ENCODE measurements at places on chromosomes 1 and 21.

DNA sequence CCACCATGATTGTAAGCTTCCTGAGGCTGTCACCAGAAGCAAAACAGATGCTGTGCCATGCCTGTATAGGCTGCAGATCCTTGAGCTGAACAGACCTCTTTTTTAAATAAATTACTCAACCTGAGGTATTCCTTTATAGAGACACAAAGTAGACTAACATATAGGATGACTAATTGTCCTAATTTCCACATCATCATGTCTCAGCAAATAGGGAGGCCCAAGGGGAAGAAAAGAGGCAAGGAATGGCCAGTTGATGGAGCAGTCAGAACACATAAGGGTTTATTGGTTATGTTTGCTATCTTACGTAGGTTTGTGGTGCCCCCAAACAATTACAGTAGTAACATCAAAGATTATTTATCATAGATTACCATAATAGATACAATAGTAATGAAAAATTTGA lies 126.2 kb downstream of the RASAL2 start:
- no peak for DNase-seq

GRCh38 chr1:45953934-45954847 lies 150.8 kb downstream of the MAST2 start:
- no peak for DNase-seq

- DNase-seq, result no peak
Measured at GRCh38 chr1:66315671-66316070, 218.3 kb upstream of the SGIP1 start.

DNA sequence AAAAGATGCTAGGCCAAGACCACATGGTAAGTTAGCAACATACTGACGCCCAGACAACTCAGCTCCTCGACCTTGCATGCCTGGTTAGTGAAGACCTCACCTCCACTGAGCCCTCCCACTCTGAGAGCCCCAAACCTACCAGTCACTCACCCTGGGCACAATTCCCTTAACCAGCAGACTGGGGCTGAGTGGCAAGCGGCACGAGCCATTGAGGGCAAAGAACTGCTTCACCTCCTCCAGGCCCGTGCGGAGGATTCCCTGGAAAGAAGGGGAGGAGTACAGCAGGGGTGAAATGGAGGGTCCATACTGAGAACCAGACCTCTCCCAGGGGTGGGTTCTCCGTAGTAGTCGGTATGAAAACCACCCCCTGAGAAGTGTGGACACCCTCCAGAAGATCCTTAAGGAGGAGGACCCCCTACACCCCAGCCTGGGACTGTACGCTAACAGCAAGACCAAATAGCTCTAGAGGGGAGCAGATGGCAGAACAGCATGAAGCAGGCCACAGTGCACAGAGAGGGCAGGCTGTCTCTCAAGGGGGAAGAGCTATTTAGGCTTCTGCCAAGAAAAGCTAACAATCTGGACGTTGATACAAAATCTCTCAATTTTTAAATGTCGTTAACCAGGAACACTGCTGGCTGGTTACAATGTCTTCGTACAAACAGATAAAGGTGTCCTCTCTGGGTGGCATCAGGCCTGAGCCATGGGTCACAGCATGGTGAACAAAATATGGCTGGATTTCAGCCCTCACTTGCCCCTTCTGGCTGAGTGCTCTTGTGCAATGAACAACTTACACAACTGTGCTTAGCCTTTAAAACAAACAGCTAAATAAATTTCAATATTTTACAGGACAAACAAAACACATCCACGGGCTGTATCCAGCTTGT lies 31.0 kb upstream of the PPP1R15B start:
- DNase-seq, result no peak

DNA sequence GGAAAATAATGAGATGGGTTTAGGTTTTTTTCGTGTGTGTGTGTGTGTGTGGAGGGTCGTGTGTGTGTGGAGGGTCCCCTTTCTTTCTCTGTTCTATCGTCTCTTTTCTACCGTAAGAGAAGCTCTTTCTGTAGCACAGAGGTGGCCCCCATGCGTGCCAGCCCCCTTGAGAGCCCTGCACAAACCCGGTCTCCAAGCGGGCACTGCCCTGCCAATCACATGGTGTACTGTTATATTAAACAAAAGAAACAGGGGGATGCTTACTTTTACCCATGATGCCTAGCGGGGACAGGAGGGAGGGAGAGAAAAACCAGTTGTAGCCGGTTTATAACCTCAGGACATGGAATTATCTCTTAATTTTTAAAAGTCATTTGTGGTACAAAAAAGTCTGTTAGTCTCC lies 41.0 kb downstream of the GATAD2B start:
- no peak for DNase-seq

DNA sequence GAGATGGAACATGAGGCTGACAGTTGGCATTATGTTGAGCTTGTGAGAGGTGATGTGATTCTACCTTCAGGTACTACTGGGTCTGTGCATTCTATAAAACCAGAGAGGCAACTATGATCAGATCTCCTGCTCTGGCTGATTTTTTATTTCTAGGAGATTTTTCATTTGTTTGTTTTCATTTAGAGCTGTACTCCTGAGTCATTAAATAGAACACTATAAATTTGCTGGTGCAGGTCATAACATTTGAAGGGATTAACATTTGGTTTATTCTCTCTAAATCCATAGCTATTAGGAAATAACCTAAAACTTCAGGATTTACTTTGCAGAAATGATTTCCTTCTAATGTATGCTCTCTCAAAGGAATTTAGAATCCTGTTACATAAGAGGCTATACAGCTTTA lies 42.9 kb downstream of the MAGI3 start:
- DNase-seq, result no peak

GRCh38 chr1:156081180-156081916 lies 917 bp downstream of the MEX3A start:
- DNase-seq, result no peak

- DNase-seq, result no peak
Measured at GRCh38 chr21:45164838-45165237, 90.5 kb downstream of the ADARB1 start.

DNA sequence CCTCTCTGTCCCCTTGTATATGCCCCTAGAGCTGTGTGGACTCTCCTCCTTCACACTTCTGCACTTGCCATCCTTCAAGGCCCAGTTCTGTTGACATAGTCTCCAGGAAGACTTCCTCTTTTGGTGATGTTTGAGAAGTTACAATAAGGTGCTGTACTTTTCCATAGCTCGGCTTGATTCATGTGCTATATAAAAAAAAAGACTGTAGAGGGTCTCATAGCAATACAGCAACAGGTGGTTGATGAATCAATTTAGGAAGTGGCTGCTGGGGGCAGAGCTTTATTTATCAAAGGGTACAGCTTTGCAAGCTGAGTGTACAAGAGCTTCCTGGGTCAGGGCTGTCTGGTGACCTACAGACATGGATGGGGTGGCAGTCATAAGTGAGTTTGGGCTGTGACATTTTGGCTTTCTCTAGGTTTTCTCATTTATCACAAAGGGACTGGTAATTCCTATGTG lies 102.7 kb downstream of the RUNX1 start:
- DNase-seq, result no peak

DNA sequence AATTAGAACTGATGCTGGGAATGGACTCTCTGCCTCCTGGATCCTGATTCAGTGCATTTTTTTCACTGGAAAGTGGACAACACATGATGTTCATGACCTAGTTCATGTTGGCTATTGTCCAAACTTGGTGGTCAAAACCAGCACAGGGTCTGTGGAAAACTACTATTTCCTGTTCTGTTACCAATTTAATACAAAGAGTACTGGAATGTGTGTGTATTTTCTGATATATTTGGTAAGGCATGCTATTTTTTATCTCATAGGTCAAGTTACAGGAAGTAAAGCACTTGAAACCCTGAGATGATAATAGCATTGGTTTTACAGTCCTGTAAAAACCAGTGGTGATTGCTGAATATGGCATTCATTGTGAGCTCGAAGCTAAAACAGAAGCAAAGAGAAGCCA lies 89.9 kb downstream of the SGIP1 start:
- DNase-seq, result no peak

DNA sequence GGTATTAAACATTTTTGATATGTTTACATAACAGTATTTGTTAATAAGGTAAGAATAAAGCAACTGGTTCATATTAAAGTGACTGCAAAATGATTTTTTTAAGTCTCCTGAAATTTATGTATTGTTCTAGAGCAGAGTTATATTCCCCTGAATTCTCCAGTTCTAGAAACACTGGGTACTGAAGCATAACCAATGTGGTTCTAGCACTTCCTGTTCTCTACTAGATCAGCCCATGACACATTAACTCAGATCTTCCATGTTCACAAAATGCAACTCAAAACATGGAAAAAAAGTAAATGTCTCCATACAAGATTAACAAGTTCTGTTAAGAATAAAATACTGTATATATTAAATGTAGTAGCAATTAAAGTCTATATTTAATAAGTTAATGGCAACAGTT lies 3.9 kb downstream of the NEGR1 start:
- no peak for DNase-seq

DNA sequence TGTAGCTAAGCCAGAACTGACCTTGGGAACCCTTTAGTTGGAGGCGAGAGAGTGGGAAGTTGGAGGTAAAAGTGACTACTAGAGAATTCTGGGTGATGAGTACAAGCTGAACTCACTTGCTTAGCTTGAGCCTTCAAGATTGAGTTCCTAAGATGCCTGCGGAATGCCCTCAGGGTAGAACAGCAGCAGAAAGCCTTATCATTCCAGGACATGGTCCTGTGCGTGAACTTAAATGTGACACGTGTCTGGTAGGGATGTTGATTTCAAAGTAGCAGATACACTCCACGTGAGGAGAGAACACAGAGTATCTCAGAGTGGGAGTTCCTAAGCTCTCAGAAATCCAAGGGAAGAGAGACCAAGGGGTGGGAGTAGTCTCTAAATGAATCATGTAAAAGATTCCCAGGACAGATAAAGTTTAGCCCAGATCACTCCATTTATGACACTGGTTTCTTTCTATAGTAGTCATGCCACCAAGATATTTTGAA lies 60.1 kb downstream of the KCNK1 start:
- no peak for DNase-seq

- DNase-seq, result no peak
Measured at GRCh38 chr21:45137612-45137937, 63.2 kb downstream of the ADARB1 start.

DNA sequence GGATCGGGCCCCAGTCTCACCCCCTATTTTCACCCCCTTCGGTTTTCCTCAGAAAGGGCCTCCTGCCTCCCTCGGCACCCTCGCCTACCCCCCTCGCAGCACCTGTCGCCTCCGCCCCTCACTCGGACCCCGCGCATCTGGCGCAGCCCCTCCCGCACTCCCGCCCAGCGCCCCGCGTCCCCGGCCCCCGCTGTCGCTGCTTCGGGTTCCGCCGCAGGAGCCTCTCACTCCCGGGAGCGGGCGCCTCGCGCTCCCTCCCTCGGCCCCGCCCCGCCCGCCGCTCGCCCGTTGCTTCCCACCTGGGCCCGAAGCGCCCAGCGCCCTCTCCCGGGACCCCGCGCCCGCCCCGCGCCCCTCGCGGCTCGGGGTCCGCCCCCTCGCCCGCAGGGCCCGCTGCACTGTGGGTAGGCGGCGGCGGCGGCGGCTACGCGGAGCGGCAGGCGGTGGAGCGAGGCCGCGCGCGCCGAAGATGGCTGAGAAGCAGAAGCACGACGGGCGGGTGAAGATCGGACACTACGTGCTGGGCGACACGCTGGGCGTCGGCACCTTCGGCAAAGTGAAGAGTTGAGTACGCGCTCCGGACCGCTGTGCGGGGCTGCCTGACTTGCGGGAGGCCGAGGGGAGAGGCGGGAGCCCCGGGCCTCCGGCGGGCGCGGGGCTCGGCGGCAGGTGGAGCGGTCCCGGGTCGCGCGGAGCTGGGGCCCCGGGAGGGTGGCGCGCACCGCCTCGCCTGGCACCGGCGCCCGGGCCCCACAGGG lies at the start of gene PRKAA2:
TSS of gene PRKAA2 (plus strand) at position 396 of the 758 bp plus-strand sequence. CDS start at position 470, 74 bp downstream.
- no peak for DNase-seq

- DNase-seq, result peak; percentile 29
Measured at GRCh38 chr1:244599937-244600350, 53.0 kb upstream of the DESI2 start.

DNA sequence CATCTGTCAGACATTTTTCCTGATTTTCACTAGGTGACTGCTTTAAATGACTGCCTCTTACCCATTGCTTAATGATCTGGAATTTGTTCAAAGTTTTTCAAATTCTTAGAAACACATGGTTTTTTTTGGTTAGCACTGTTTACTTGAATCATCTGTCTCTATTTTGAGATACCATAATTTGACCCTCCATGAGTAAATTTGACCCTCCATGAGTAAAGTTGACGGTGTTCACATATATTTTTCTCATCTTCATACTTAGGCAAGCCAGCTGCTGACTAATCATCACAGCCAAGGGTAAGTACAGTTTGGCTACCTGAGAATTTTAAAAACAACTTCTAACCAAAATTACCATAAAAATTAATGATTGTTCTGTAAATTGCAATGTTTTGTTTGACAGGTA lies 586.5 kb downstream of the PTBP2 start:
- no peak for DNase-seq

DNA sequence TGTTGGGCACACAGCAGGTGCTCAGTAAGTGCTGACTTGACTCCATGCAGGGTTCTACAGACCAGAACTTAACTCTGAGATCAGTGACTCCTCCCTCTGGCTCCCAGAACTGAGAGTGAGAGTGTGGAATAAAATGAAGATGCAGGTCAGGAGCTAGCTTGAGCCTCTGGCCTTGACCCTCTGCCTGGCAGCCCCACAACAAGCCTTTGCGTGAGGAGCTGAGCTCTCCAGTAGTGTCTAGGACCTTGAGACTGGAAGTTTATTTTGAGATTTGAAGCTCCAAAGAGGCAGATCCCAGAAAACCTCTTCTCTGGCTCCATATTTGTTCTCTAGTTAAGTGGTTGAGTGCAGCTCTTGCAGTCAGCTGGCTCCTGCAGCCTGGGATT lies 3.4 kb upstream of the WNT2B start:
- no peak for DNase-seq

All from stimulated activated CD4-positive, alpha-beta T cell treated with anti-CD3 and anti-CD28 coated beads, Interleukin-15, amount 100 ng/mL, for 48 hours (primary cell).